ENCODE measurements at places on chromosomes 12 and 14.

GRCh38 chr14:73713803-73714655 lies at the start of gene PNMA1:
Gene PNMA1 (minus strand): TSS chr14:73714384. CDS start chr14:73713639, 745 bp downstream.
- DNase-seq = peak; percentile 82

GRCh38 chr14:49975799-49976198 lies 82.9 kb downstream of the ARF6 start:
- peak; percentile 35 for DNase-seq

- DNase-seq = no peak
Observed at GRCh38 chr12:31214626-31215517, 111.1 kb downstream of the SINHCAF start.

GRCh38 chr12:25838007-25838406 lies 120.5 kb upstream of the RASSF8 start:
- DNase-seq = no peak

DNA sequence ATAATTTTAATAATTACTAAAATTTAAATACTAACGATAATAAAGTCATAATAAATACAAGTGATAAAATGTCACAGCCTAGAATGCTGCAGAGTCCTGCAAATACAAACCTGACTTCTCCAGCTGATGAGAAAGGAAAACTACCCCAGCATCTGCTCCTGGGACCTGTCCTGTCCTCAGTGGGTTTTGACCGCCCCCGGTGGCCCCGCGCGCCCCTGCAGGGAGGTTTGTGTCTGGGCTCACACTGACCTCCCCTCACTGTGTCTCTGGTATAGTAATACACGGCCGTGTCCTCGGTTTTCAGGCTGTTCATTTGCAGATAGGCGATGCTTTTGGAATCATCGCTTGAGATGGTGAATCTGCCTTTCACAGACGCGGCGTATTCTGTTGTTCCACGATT lies 1139.4 kb downstream of the TMEM121 start:
- DNase-seq = no peak

DNA sequence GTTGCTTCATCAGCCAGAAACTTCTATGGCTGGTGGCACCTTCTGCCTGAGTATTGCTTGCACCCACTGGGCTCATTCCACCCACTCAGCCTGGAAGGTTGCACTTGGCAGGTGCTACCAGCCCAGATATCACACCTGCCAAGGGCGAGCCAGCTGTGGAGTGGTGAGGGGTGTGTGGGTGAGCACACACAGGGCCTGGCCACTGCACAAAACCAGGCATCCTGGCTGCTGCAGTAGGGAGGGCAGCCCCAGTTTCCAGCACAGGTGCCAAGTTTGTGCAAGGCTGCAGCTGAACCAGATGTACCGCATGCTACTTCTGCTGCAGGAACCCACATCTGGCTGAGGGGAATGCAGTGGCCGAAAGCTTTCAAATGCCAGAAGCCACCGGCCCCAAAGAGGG lies 1147.8 kb downstream of the FSCB start:
- DNase-seq = no peak

DNA sequence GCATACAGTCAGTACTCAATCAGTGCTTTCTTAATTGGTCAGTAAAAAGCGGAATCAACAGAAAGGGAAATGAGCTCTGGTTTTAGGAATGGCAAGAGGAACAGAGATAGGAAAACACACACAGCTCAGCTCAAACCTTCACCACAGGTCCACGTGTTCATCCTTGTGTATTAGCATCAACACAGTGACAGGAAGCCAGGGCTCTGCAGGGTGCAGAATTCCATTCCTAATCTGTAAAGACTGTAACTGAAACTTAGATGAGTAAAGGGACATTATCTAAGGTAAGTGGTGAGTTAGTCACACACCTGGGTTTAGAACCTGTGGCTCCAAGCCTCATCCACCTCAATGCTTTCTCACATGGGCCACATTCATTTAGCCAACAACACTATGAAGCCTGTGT lies 1242.2 kb upstream of the TMEM132C start:
- no peak for DNase-seq

DNA sequence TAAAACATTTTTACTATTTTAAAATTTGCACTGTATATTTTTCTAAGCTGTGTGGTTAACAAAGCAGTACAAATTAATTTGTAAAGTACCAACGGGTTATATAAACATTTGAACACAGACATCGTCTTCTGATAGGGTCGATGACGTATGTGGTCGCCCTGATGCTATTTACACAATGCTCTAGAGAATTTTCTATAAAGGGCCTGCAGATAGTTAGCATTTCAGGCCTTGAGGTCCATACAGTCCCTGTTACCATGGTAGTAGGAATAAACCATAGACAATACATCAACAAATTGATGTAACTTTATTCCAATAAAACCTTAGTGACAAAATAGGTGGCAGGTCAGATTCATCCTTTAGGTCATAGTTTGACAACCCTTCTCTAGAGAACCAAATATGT lies 25.7 kb upstream of the PDZRN4 start:
- no peak for DNase-seq

DNA sequence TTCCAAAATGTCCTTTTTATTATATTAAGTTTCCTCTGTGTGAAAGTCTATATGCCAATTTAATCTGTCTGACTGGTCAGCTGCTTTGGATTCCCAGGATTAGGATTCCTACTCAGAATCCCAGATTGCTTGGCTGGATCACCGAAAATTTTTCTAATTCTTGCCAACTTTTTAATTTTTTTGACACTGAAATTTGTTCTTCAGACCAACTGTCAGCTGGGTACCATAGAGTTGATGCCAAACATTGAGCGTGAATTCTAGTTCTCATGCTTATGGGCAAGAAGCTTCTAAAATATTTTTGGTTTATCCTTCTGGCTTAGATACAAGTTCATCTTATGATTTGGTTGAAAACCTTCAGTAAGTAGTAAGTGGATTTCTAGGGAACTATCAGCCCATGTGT lies 1611.4 kb upstream of the FLRT2 start:
- no peak for DNase-seq

- DNase-seq = no peak
Observed at GRCh38 chr12:19428246-19428645, 11.0 kb upstream of the AEBP2 start.

DNA sequence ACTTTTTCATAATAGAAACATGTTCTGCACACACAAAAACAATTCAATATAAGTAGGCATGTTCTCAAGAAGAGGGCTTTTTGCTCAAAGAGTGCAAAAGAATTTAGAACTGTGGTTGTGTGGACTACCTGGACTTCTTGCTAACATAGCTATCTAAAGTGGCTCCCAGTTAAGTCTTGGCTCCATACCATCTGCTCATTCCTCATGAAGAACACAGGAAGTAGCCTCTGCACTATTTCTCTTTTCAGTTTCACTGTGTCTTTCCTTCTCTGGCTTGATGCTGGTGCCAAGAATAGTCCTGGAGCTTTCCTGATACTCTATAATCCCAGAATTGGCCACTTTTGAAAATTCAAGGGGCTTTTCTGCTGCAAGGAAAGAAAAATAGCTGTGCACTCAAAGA lies 127.4 kb downstream of the CCER1 start:
- DNase-seq = no peak

DNA sequence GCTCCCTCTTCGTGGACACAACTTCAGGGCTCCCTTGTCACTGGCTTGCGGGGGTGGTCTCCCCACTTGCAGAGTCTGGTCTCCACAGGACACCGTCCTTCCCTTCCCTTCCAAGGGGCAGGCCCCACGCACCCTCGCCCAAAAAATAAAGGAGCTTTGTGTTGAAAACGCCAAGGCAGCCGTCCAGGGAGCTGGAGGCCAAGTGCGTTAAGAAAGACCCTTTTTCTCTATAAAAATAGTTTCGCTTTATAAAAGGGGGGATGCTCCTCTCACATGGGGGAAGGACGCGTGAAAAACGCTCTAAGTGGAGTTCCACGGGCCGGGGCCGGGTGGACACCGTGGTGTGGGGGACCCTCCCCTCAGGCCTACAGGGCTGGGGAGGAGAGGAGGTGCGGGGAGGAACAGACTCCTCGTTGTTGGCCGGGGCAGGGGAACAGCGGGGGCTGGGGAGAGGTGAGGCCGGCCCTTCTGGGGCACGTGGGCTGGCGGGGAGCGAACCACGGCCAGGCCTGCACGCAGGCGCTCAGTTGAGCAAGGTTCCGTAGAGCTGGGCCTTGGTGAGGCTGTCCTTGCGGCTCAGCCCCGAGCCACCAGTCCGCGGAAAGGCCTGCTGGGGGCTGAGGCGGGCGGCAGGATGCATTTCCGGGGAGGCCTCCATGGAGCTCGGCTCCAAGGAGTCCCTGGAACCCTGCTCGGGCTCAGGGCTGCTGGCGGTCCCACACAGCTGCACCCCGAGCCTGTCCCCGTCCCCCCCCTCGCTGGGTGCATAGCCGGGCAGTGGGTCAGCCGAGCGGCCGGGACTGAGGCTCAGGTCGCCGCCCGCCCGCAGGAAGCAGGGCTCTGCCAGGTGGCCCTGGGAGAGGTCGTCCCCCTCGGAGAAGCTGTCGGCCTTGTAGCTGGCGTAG lies 49.5 kb downstream of the BEGAIN start:
- no peak for DNase-seq

Data from ACHN (cell line).